BE2C (cell line): ENCODE measurements at places on chromosomes 5 and 9.

GRCh38 chr5:6525910-6526309 is 77.3 kb downstream of the UBE2QL1 start:
- peak; percentile 70 for DNase-seq

GRCh38 chr9:132350861-132351315 is 3.9 kb downstream of the SETX start:
- DNase-seq = no peak

DNA sequence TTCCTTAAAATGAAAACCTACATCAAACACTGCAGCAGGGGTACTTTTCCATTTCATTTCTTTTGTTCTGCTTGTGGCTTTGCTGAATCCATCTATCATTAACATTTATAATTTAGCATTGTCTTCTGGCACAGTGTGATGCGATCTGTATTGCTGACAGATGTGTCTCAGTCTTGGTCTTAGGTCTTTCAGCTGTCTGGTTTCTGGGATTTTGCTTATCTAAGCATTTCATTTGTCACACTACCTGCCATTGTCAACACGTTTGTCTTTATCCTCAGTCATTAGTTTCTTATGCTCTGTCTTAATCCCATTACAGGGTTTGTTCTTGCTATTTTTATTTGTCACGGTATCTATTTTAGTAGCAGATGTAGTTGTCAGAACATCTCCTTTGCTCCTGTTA is 303.1 kb downstream of the IZUMO3 start:
- no peak for DNase-seq

DNA sequence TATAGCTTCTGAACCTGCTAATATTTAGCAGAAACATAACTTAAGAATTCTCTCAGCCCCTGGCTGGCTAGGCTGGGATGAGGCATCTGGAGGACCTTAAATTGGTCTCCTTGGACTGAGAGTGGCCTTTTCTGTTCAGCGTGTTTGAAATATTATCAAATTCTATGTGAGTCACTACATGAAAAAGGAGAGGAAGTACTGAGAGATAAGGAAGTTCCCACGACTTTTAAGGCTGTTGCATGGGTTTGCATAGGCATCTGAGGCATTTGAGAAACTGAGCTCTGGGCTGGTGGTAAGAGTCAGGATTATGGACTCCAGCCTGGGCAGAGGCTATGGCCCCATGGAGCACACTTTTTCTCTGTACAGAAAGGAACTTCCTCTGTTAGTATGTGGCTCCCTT is 816.2 kb upstream of the GRAMD2B start:
- no peak for DNase-seq

DNA sequence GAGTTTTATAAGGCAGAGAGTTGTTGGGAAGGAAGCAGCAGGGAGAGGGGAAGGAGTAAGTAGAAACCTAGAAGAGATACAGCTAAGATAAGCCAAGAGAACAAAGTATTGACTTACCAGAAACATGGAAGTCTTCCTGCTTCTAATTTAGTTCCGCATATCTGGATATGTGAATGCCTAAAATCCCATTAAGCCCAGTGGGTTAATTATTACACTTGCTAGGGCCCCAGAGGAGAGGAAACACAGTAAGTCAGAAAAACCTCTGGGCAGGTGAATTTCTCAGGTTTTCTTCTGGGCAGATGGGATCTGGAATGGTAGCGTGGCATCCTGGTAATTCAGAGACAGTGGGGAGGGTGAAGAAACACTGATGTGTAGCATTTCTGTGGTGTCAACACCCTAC is 104.7 kb upstream of the GABRP start:
- DNase-seq = no peak

DNA sequence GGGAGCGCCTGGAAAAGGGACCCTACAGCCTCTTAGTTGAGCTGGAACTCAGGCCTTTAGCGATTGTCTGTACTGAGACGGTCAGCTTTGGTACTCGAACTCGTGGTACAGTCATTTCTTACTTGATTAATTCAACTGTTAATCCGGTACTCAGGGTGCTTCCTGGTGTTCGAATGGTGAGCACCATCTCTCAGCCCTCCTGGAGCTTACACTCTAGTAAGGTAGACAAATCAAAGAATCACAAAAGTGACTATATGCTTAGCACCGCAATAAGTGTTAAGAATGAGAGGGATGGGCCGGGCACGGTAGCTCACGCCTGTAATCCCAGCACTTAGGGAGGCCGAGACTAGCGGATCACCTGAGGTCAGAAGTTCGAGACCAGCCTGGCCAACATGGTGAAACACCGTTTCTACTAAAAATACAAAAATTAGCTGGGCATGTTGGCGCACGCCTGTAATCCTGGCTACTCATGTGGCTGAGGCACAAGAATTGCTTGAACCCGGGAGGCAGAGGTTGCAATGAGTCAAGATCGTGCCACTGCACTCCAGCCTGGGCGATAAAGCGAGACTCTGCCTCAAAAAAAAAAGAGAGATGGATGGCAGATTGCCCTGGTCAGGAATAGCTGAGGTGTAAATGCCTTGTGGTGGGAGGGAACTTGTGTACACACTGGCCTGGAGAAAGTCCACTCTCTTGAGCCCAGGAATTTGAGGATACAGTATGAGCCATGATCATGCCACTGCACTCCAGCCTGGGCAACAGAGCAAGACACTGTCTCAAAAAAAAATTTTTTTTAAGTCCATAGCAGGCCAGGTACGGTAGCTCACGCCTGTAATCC is 981 bp downstream of the TCOF1 start:
- no peak for DNase-seq

DNA sequence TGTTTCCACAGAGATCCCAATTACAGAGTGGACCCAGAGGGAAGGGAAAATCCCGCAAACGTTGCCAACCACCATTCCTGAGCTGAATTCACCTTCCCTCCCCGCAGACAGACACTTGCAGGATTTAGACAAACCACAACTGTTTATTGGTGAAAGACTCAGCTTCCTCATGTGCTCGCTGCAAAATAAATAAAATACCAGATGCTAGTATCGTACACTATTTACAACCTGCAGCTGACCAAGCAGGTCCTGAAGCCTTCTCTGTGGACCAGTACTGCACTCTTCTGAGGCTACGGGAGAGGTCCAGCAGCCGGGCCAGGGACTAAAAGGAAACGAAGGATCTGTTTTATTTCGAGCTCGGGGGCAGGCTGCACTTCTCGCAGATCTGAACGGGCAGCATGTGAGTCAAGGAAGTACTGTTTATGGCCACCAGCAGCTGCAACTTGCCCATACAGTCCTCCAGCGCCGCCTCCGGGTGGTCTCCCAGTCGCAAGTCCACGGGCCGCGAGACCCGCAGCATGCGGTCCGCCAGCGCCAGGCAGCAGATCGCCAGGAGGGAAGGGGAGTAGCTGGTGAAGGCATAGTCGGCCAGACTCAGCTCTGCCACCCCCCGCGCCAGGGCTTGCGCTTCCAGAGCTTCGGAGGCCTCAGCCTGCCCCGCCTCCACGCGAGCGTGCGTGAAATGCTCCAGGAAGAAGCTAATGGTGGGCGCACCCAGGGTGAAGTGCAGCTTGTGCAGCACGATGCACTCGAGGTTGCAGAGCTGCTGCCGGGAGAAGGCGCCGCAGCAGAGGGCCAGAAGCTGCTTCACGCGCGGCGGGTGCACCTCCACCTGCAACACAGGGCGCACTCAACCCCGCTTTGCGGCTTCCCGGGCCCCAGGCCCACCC is 2.1 kb downstream of the CCNO start:
- DNase-seq = peak; percentile 49

GRCh38 chr9:136748666-136749611 is 614 bp upstream of the LCN6 start:
- no peak for DNase-seq

GRCh38 chr9:36793277-36793676 is 220.6 kb downstream of the MELK start:
- DNase-seq = peak; percentile 32

GRCh38 chr9:97525451-97525850 is 24.0 kb downstream of the TMOD1 start:
- DNase-seq = no peak

- DNase-seq = peak; percentile 17
Observed at GRCh38 chr9:124754289-124754688, 16.8 kb downstream of the NR6A1 start.

GRCh38 chr5:171295299-171295698 is 13.7 kb upstream of the TLX3 start:
- DNase-seq = no peak

DNA sequence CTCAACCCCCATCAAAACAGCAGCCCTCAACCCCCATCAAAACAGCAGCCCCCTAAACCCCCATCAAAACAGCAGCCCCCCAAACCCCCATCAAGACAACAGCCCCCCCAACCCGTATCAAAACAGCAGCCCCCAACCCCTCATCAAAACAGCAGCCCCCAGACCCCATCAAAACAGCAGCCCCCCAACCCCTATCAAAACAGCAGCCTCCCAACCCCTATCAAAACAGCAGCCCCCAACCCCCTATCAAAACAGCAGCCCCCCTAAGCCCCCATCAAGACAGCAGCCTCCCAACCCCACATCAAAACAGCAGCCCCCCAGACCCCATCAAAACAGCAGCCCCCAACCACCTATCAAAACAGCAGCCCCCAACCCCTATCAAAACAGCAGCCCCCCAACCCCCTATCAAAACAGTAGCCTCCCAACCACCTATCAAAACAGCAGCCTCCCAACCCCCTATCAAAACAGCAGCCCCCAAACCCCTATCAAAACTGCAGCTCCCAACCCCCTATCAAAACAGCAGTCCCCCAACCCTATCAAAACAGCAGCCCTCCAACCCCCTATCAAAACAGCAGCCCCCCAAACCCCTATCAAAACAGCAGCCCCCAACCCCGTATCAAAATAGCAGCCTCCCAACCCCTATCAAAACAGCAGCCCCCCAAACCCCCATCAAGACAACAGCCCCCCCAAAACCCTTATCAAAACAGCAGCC is 1.2 kb downstream of the TPPP start:
- no peak for DNase-seq

DNA sequence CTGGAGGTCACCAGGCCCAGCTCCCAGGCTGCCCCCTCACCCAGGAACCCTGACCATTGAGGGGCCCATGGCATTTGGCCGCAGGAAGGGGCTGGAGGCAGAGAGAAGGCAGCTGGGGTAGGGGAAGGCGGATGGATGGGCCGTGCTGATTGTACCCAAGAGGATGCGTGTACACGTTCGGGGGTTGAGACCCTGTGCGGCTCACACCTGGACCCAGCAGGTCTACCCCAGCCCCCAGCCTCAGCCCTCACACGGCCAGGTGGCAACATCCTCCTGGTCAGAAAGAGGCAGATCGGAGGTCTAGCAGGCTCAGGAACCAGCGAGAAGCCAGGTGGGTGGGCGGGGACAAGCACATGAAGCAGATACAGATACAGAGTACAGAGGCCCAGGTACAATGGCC is 33.7 kb downstream of the NACC2 start:
- peak; percentile 6 for DNase-seq

- no peak for DNase-seq
Observed at GRCh38 chr9:101445353-101446029, 9.9 kb upstream of the ALDOB start.

DNA sequence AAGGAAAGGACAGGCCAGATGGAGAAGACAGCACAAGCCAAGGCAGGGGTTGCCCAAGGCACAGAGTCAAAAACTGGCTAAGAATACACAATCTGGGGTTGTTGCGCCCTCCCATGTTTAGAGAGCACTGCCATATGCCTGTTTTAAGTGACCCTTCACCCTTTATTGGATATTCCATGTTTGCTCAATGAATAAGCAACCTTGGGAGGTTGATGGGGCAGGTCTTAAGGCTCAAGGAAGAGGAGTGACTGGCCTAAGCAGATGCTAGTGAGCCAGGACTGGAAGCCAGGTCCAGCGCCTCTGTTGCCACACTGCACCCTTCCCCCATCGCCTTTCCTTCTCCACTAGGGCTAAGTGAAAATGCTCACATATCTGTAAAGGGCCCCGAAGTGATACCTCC is 6.7 kb downstream of the TXN start:
- no peak for DNase-seq

DNA sequence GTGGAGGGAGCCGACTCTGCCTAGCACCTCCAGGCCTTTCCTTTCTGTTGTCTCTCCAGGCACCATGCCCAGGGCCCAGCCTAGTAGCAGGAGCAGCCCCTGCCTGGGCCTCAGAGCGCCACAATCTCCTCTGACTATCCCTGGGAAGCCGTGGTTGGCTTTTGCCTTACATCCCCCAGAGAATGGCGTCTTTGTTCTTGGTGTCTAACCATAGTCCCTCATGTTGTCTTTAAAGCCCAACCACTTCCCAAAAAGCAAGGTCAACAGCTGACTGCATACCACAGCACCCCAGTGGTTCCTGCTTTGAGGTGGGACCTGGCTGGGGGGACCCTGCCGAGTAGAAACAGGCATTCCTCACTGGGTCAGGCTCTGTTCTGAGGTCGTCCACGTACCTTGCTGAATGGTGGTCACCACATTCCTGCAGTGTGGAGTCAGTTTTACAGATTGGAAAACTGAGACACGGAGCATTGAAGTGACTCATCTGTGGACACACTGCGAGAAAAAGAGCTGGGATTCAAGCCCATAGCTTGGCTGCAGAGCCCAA is 13.7 kb upstream of the CERCAM start:
- no peak for DNase-seq

GRCh38 chr5:52956915-52957747 is 32.0 kb upstream of the ITGA2 start:
- DNase-seq = no peak

DNA sequence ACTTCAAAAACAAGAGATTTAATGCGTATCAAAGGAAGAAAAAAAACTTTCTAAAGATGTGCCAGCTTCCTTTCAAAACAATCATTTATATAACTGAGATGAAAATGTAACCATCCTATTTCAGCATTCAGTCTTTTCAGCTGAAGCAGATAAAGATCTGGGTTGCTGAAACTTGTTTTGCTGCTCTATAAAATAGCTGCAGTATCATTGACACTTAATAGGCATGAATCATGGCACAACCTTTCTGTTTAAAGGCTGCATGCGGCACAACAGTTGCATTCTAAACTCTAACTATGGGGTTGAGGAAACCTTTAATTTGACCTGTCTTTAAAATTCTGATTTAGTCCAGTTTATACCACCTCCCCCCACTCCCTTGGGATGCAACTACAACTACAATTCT is 196.7 kb downstream of the MPDZ start:
- DNase-seq = no peak

DNA sequence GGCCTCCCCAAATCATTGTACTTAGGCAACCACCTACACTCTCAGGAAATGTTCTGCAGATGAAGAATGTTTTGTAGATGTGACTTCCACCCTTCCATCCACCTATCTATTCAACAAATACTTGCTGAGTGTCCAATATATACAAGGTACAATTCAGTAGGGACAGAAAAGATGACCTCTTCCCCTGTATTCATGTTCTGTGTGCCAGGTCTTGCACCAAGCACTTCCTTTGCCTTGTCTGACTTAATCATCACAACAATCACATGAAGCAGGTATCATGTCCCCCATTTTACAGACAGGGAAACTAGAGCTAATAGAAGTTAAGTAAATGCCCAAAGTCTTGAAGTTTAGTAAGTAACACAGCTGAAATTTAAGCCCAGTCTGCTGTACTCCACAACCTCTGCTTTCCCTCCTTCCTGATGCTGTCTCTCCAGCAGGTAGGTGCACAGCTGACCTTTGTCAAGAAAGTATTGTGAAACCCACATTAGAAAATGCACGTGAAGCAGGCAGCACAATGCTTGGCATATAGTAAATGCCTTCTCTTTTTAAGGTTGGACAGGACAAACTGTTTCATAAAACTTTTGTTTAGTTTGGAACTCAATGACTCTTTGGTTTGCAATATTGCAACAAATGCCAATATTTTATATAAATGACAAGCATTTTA is 296.5 kb downstream of the DEPDC1B start:
- DNase-seq = no peak
